Kidney tubule cell (primary cell): ENCODE measurements at places on chromosomes 3 and 15.

GRCh38 chr15:31300208-31300661, 26.4 kb upstream of the KLF13 start:
- no peak for DNase-seq

DNA sequence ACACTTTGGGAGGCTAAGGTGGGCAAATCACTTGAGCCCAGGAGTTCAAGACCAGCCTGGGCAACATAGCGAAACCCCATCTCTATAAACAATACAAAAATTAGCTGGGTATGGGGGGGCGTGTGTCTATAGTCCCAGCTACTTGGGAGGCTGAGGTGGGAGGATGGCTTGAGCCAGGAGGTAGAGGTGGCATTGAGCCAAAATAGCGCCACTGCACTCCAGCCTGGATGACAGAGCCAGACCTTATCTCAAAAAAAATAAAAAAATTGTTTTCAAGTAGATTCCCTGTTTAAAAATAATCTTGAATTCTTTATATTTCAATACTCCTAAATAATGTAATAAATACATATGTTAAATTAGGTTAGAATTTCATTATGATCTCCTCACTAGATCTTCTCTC, 9.8 kb downstream of the HMCES start:
- no peak for DNase-seq

- peak; percentile 98 for DNase-seq
Measured at GRCh38 chr3:30578479-30578878, 27.9 kb upstream of the TGFBR2 start.

GRCh38 chr15:52361975-52362494, 66.4 kb upstream of the MYO5C start:
- no peak for DNase-seq

DNA sequence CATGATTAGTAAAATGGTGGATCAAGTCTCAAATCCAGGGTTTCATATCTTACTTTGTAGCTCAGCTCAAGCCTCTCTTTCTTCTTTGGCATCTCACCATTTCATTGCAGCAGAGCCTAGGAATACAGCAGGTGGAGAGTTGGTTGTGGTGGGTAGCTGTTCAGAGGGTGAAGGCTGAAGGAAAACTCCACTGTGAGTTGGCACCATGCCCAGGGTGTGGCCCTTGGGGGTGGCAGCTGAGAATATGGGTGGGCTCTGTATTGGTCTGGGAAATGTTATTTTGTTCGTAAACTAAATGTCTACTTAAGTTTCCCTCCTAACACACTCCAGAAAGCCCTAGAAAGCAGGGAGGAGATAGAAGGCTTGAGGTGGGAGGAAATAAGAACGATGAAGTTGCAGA, 1.7 kb upstream of the MAP1A start:
- no peak for DNase-seq

DNA sequence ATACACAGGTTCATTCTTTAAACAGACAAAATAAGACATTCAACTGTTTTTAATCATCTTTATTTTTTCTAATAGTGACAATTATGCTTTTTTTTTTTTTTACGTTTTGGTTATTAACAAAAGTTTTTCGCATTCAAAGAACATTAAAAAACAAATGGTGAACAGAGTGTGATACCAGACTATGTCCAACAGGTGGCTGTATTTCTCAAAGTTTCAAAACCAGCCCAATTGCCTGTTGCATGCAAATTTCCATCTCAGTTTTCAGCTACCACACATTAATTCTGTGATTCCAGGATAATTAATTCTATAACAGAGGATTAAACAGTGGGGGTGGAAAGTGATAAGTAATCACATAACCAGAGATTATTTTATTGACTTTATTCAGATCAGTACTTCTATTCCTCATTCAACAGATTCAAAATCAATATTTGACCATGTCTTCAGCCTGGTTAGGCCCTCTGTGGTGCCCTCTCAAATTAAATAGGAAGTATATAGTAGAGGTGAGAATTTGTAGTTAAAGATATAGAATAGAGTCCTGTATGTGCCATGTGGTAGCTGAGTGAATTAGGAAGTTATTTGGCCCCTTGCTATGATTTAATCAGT, 122.2 kb upstream of the DCBLD2 start:
- DNase-seq: peak; percentile 43

- peak; percentile 48 for DNase-seq
Measured at GRCh38 chr15:66682865-66683264, 19.2 kb upstream of the SMAD6 start.

GRCh38 chr3:190614226-190615059, 100.6 kb downstream of the IL1RAP start:
- no peak for DNase-seq

- DNase-seq: no peak
Measured at GRCh38 chr3:98734306-98734705, 28.8 kb upstream of the ST3GAL6 start.

GRCh38 chr3:159082519-159082918, 280.7 kb downstream of the MFSD1 start:
- peak; percentile 85 for DNase-seq

GRCh38 chr3:157868946-157869345, 237.3 kb downstream of the SHOX2 start:
- no peak for DNase-seq

GRCh38 chr3:120227710-120228347, 57.2 kb downstream of the GPR156 start:
- no peak for DNase-seq

- DNase-seq: no peak
Measured at GRCh38 chr3:108381529-108382140, 85.3 kb downstream of the HHLA2 start.

GRCh38 chr3:134998855-134999254, 203.8 kb downstream of the EPHB1 start:
- no peak for DNase-seq

DNA sequence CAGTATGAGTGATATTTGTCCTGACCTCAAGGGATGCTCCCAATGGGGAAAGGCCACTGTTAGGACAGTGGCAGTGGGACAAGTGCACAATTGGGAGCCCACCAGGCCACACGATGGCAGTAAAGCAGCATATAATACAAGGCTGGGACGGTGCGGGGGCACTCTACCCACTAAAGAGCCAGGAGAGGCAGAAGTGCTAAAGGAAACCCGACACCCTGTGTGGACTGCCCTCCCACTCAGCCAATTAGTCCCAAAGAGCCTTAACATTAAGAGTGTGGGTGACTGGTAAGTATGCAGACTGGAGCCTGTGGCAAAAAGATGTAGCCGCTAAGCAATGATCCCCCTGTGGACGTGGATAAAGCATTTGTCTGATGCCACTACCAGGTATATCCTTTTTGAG, 8.2 kb upstream of the ZNF589 start:
- peak; percentile 74 for DNase-seq

- DNase-seq: no peak
Measured at GRCh38 chr3:56857178-56857577, 55.4 kb upstream of the ARHGEF3 start.

- DNase-seq: peak; percentile 46
Measured at GRCh38 chr3:152309031-152309430, 40.3 kb downstream of the MBNL1 start.

DNA sequence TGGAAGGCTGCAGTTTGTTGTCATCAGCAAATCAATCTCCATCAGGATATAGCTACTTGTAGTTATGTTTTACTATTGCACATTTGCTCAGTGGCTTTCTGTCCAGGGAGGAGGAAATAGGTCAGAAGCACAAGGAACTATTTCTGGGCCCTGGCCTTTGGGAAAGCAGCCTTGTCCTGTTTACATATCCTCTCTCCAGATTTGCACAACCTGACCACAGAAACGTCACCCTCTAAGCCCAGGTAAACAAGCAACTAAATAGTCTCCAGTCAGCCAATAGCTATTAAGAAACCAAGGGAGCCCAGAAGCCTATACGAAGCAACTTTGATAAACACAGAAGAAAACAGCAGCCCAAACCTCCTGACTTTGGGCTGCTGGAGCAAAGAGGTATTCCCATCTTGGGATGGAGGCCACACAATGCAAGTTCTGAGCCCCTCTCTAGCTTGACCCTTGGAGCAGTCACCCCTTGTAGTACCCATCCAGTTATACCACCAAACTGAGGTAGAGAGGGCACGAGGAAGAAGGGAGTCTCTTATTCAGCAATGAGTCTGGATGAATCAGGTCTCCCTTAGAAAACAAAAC, 2.3 kb upstream of the FEM1B start:
- DNase-seq: peak; percentile 49

GRCh38 chr3:185221203-185221602, 32.6 kb downstream of the EHHADH start:
- no peak for DNase-seq

DNA sequence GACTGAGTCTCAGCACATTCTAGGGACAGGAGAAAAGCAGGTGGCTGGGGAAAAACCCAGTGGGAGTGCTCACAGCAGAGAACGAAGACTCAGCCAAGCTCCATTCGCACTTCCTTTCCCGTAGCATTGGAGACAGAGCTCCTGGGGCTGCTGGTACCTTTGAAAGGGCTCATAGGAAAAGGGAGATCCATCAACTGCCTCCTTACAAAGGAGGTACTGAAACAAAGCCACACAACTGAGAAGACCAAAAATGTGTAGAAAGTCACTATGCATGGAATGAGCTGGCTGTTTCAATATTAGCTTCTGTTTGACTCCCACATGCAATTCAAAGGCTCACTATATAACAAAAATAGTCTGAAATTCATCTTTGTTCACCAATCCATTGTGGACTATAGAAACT, 16.9 kb downstream of the STIMATE start:
- no peak for DNase-seq

GRCh38 chr3:126261037-126261436, 80.7 kb upstream of the ALDH1L1 start:
- no peak for DNase-seq

DNA sequence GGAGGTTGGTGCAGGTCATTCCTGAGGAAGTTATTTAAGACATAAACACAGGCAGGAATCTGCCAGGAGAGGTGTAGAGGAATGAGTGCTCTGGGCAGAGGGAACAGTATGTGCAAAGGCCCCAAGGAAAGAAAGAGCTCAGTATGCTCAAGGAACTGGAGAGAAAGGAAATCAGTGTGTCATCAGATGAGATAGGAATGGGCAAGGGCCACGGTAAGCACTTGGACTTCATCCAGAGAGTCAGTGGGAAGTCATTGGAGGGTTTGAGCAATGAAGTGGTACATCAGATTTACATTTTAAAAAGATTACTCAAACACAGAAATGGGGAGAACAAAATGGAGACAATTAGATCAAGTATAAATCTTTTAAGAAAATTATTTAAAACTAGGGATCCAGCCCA, 272.2 kb downstream of the ADAMTSL3 start:
- peak; percentile 71 for DNase-seq

DNA sequence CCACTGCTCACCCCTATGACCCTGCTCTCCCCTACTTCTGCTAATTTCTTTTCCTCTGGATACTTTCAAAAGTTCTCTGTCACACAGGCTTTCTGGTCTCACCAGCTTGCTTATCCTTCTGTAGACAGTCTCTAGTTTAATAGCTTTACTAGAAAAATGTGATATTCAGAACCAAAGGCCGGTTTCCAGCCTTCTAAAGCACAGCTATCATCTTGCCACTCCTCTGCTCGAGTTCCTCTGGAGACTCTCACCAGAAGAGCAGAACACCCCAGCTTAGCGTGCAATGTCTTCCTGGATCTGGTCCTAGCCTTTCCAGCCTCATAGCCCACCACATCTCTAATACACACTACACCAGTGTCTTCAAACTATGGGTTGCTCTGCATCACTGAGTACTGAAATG, 1.8 kb upstream of the VPS8 start:
- DNase-seq: no peak

GRCh38 chr3:162103808-162104207, 607.2 kb downstream of the OTOL1 start:
- no peak for DNase-seq

DNA sequence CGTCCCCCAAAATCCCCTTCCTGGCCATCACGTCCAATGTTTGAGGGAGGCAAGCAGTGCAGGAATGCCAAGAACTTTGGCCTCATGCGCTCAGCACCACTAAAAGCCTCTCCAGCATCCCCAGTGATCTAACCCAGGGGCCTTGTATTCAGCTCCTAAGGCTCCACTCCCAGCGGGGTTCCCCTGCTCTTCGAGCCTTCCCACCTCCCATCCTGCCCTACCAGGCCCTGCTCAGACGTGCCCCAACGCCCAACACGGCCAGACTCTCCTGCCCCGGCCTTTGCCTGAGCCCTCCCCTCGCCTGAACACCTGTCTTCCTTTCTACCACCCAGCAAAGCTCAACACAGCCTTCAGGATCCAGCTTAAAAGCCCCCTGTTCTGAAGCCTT, 30.5 kb downstream of the PLXND1 start:
- no peak for DNase-seq

DNA sequence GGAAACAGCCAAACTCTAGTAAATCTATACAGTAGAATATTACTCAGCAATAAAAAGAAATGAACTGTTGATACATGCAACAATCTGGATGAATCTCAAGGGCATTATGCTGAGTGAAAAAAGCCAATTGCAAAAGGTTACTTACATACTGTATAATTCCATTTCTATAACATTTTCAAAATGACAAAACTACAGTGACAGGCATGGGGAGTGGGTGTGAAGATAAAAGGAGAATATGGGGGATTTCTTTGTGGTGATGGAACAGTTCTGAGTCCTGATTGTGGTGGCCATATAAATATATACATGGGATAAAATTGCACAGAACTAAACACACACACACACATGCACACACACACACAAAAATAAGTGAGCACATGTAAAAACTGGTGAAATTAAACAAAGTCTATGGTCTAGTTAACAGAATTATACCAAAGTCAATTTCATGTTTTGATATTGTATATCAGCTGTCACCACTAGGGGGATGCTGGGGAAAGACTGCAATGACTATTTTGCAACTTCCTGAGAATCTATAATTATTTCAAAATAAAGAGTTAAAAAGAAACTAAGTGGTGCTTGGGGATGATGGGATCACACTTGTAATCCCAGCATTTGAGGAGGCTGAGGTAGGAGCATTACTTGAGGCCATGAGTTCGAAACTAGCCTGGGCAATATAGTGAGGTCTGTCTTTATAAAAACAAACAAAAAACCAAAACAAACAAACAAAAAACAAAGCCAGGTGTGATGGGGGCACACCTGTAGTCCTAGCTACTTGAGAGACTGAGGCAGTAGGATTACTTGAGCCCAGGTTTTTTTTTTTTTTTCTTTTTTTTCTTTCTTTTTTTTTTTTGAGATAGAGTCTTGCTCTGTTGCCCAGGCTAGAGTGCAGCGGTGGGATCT, 66.0 kb downstream of the SPTSSB start:
- peak; percentile 17 for DNase-seq

DNA sequence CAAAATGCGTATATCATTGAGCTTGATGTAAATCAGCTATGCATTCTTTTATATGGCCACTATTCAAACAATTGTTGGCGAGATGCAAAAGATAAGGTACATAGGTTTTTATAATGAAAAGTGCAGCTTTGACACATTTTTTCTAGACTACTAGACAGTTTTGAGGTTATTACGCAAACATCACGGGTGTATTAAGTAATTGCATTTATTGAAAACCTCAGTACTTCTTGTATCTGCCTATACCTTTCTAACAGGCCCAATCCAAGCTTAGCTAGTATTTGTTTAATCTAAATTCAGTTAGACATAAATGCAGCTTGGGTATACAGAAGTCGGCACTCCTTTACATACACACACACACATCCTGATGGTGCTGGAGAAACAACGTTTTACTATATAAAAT, 2.7 kb downstream of the SPESP1 start:
- DNase-seq: no peak

DNA sequence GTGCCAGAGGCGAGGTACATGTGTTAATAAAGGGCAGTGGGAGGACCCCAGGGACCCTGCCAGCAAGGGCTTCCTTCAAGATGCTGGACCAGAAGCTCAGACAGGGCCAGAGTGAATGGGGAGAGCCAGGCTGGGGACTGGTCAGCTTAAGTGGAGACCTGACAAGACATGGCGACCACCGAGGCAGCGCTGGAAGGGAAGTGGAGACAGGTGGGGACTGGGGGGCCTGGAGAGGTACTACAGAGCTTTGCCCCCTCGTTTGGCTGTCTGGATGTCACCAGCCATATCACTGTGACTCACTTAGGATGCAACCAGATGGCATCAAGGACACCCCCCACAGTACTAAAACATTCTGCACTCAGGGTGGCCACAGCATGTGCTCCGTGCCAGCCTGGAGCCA, 97.9 kb downstream of the ADCY5 start:
- DNase-seq: no peak
